ENCODE measurements at places on chromosomes 5 and 9.

DNA sequence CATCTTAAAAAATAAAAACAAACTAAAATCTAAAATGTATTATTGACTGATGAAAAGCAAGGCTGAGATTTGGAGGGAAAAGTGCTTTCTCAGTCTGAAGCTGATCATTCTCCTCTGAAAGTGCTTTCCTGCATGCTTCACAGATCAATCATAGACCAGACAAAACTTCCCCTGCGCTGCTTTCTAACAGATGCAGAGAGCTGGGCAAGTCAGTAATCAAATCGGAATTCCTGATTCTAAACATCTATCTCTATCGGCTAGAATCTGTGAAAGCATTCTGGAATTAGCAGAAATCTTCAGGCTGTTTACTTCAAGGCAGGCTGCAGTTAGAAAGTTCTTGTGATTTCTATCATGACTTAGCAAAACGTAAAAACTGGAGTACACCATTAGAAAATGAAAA lies 15.6 kb upstream of the FAM81B start:
- peak; percentile 13 for DNase-seq

DNA sequence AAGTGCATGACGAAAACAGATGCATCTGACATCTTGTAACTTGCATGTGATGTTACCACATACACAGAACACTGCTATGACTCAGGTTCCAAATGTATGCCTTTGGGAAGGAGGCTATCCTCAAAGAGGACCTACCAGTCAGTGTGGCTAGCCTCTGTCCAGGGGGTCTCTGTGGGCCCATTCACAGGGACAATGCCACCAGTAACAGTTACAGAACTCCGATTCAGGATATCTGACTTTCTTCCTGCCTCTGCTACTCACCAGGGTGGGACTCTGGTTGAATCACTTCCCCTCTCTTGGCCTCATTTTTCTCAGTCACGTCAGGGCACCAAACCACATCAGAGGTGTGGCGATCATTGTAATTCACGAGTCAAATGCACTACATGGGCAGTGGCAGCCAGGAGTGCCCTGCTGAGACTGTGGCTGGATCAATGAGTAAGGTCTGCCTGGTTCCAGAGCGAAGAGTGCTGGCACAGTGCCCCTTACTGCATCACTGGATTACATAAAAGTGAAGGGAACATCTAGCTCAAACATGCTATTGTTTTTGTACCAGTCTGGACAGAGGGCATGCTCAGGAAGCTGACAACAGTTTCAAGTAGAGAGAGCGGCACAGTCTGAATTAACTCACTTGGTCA lies 13.2 kb downstream of the ATOX1 start:
- peak; percentile 97 for DNase-seq

GRCh38 chr5:54390015-54390414 lies 65.5 kb upstream of the HSPB3 start:
- peak; percentile 95 for DNase-seq

DNA sequence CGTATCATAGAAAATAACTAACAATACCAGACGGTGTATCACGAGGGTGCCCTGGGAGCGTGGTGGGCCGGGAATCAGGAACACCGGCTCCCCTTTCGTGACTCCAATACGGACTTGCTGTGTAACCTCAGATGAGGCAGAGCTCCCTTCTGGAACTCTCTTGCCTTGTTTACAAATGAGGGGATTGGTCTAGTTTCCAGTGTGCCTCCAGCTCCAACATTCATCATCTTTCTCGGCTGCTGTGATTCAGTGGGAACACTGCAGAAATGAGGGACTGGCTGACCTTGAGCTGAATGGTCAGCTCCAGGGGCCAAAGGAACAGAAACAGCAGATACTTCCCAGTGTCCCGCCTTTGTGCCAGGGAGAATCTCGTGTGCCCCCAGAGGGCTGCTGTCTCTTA lies 22.6 kb upstream of the TGFBI start:
- DNase-seq = peak; percentile 96

DNA sequence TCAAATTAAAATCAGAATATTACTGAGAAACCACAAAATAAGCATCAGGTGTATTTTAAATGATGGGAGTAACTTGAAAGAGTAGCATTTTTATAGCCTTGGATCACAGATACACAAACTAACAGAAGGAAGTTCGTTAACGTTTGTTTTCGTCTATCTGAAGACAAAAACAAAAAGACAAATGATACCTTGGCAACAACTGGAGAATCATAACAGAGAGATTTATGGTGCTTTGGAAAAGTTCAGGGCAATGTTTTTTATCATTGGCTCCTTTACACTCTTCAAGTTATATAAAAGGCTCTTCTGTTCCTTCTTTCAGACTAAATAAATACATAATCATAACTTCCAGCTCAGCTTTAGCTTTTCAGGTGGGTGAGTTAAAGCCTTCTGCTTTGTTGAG lies 128.1 kb upstream of the VLDLR start:
- no peak for DNase-seq

DNA sequence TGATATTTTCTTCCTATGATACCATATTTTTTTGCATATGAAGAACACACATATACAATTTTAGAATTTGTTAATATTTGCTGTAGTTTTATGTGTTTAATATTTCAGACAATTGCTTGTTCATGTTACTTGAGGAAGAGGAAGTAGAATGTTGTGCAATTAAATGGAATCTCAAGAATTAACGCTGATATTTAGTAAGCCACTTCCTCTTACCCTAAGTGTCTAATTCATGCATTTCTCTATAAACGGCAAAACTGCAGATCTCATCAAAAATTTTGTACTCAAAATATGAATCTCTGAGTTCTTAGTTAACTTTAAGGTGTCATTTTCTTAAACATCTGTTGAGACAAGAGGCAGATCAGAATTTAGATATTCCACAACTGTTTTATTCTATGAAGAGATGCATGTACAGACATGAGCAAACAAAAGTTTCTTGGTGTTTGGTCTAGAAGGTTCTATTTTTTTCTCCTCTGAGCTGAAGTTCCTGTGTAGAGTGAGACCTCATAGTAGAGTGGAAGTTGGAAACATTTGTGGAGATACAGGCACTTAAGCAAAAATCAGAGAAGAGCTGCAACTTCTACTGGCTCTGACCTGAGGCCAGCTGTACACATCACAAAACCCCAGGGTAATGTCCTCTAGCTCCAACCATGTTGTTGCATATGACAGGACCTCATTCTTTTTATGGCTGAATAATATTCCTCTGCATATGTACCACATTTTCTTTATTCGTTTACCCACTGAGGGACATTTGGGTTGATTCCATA lies 16.6 kb upstream of the TGFBI start:
- peak; percentile 66 for DNase-seq

GRCh38 chr5:180866985-180867384 lies 5.9 kb upstream of the ZFP62 start:
- DNase-seq = no peak

DNA sequence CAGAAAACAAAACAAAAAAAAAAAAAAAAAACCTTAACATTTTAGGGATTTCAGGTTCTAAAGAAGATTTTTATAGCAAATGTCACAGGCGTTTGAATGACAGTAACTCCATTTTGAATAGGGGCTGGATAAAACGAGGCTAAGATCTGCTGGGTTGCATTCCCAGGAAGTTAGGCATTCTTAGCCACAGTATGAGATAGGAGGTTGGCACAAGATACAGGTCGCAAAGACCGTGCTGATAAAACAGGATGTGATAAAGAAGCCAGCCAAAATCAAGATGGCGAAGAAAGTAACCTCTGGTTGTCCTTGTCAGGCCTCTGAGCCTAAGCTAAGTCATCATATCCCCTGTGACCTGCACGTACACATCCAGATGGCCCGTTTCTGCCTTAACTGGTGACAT lies 425.6 kb upstream of the PTPRD start:
- no peak for DNase-seq

DNA sequence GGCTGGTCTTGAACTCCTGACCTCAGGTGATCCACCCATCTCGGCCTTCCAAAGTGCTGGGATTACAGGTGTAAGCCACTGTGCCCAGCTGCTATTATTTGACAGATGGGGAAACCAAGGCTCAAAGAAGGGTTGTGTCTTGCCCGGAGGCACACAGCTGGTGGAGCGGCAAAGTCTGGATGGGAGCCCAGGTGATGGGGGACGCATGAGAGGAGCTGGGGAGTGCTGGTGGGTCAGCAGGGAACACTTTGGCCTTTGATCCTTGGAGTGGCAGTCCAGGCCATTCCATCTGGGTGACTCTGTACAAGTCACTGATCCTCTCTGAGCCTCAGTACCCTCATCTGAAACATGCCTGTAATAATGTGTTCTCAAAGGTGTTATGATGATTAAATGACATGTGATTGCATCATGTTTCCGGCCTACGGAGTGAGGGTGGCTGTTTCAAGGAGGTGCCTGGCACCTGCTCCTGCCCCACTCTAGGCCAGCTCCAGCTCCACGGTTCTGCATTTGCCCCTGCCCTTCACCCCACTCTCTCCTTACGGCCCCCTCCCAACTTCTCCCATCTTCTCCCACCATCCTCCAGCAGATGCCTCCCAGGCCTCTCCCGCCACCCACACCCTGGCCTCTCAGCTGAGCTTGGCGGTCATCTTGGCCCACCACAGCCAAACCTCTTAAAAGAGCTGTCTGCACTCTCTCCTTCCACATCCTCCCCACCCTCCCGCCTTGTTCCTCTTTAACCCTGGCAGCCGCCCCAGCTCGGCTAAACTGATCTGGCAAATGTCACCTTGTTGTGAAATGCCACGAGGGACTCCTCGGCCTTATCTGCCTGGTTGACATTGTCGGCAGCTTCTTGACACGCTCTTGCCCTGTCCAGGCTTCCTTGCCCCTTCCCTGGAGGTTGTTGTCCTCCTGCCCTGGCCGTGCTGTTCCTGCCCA lies 5.5 kb upstream of the DBN1 start:
- no peak for DNase-seq

GRCh38 chr5:127555826-127556225 lies 38.4 kb downstream of the PRRC1 start:
- no peak for DNase-seq

- no peak for DNase-seq
Measured at GRCh38 chr5:55538661-55539060, 3.9 kb upstream of the PLPP1 start.

DNA sequence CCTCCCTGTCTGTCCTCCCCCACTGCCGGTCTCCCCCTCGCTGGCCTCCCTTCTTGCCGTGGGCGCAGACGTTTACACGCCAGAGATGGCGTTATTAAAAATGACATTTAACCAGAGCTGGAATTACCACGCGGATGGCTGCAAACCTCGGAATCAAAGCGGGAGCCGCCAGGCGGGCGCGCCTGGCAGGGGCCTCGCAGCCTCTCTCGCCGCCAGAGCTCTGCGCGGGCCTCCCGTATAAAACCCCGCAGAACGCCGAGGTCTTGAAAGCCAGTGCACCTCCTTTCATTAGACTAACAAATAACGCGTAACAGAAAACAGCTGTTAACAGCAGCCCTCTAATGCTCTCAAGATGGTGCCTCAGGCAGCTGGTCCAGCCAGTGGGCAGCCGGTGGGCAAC lies 10.2 kb downstream of the PRRX2 start:
- no peak for DNase-seq
